LHCN-M2 (cell line): ENCODE measurements at places on chromosomes 4 and X. TPM values are rescaled to one million over a fixed set of nuclear protein-coding genes. Genes with fewer than 3 reads are reported as not detected.

DNA sequence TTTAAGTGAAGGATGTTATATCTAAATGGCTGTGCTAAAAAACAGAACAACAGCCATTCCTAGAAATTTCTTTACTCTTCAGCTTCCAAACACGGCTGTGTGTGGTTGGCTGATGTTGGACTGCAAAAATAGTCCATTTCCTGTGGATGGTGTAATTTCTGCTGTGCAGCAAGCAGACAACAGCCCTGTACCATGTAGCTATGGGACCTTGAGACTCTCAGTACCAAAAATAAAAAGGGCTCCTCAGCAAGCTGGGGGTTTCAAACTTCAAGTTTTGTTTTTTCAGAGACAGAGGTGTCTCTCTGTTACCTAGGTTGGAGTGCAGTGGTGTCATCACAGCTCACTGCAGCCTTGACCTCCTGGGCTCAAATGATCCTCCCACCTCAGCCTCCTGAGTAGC lies 18.1 kb downstream of the CD40LG start:
- no peak for DNase-seq

- no peak for DNase-seq
Measured at GRCh38 chrX:46587753-46588171, 14.2 kb downstream of the CHST7 start.

Gene XAGE1A
- total RNA-seq, result not detected in 2 replicates

DNA sequence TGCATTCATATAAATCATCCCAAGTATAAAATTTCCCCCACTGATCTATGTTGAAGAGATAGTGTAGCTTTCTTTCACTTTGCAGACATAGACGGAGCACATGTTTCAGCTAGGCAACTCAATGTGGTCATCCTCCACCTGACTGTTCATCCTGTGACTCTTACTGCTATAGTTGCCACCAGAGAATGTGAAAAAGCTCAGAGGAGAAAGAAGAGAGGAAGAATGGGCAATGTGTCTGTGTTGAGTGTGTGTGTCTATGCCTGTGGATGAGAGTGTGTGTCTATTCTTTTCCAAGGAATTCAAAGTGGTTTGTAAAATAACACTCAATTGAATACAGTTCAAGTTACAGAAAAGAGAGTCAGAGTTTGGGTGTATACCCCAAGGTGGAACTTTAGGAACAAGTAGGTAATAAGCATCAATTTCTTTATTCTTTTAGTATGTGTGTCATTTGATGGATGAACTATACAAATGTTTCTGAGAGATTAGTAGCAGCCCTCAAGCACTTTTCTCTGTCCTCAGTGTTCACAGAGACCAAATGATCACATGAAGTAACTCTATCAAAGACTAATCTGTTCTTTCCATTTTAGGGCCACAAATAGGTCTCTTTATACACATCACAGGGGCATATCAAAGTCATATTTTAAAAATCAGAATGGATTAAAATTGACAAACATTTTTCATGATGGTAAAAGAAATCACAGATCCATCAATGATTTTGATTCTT lies 2.3 kb downstream of the SNCA start:
- no peak for DNase-seq

GRCh38 chr4:11416767-11417113 lies 12.0 kb downstream of the HS3ST1 start:
- no peak for DNase-seq

- DNase-seq, result peak; percentile 19
Measured at GRCh38 chr4:146567396-146567795, 45.7 kb upstream of the SLC10A7 start.

Gene ARHGAP6
- 4.7 and 5.2 TPM in 2 replicates for total RNA-seq

DNA sequence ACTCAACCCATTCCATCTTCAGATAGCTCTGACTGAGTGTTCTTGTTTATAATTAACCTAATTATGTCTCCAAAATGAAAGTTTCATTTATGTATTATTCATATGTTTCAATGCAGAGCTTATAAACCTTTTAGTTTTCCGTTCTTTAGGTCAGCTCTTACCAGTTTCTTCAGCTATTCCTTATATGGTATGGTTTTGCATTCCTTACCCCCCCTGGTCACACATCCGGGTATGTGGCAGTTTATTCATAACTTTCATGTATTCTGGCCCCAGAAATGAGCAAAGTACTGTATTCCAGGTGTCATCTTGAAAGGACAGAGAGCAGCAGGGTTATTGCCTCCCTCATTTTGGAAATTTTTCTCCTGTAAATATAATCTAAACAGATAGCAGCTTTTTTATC lies 16.8 kb upstream of the IGSF1 start:
- DNase-seq, result no peak

GRCh38 chrX:68252664-68253063 lies 180.6 kb downstream of the OPHN1 start:
- no peak for DNase-seq

GRCh38 chr4:125316791-125317524 lies 2.2 kb downstream of the FAT4 start:
- DNase-seq, result peak; percentile 52
